ENCODE measurements at places on chromosomes 7 and 10. TPM values are rescaled to one million over a fixed set of nuclear protein-coding genes. Genes with fewer than 3 reads are reported as not detected.

Gene PNLIPRP3
- total RNA-seq: not detected

Gene CRHR2
- total RNA-seq: not detected

Gene RADIL
- 0.18 TPM for total RNA-seq

Gene TEX47
- not detected for total RNA-seq

Gene ZPBP
- not detected for total RNA-seq

- DNase-seq: no peak
Observed at GRCh38 chr10:103155471-103156085, 37.5 kb downstream of the NT5C2 start.

DNA sequence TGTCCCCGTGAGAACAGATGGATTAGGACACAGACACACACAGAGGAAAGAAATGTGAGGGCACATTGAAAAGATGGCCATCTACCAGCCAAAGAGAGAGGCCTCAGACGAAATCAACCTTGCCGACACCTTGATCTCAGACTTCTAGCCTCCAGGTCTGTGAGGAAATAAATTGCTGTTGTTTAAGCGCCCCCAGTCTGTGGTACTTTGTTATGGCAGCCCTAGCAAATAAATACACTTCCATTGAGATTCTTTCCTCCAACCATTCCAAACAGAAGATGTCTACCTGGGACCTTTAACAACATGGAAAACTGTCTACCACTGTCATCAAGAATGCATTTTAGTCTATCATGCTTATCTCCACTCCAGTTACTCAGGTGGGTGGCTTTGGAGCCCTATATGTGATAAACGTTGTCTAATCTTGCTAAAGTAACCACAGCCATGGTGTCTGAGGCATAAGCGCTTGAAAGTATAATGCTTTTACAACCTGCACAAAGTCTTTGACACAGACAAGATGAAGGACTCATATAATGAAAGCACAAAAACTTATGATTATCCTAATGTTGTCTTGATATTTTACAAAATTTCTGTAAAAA is 244.3 kb downstream of the MTERF1 start:
- no peak for DNase-seq

DNA sequence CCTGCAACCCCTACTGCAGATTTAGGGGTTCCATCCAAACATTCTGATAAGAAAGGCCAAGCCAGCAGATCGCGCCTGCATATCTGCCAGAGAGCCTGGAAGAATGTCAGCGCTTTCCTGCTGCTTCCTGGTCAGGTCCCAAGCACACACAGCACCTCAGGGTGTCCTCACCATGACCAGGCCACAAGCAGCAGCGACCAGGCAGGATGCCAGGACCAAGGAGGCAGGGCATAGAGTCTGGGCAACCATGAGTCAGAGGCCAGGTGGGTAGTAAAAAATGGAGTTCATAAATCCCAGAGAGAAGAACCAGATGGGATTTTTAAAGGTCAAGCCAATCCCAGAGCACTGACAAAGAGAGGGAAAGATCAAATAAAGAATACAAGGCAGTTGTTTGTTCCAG is 5.5 kb upstream of the FAM131B start:
- no peak for DNase-seq

- peak; percentile 29 for DNase-seq
Observed at GRCh38 chr7:142438235-142438922, 180.5 kb upstream of the PRSS58 start.

DNA sequence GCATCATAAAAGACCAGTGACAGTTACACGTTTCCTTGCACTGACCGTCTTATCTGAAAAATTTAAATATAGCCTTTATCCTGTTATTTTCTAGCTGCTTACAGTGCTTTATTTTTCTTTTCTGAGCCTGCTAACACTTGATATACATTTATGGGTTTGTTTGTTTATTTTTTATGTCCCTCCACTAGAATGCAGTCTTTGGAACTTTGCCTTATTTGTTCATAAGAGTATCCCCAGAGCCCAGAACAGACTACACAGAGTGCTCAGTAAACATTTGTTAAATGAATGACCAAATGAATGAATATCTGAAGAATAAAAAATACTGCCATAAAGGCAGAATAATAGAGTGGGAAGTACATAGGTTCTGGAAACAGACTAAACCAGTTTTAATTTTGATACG is 202.3 kb upstream of the LRRN3 start:
- no peak for DNase-seq

GRCh38 chr10:62147425-62147824 is 121.2 kb downstream of the RTKN2 start:
- no peak for DNase-seq
